Fibroblast of mammary gland (primary cell): ENCODE measurements at places on chromosomes 7 and 10.

GRCh38 chr10:128060341-128061250, 65.6 kb downstream of the MKI67 start:
- no peak for DNase-seq

- no peak for DNase-seq
These were observed 23.3 kb upstream of the TLX1 start for GRCh38 chr10:101107771-101108170.

GRCh38 chr7:114081606-114082425, 163.0 kb upstream of the PPP1R3A start:
- peak; percentile 78 for DNase-seq

- DNase-seq = no peak
These were observed 280.2 kb downstream of the GRID1 start for GRCh38 chr10:86086418-86086817.

DNA sequence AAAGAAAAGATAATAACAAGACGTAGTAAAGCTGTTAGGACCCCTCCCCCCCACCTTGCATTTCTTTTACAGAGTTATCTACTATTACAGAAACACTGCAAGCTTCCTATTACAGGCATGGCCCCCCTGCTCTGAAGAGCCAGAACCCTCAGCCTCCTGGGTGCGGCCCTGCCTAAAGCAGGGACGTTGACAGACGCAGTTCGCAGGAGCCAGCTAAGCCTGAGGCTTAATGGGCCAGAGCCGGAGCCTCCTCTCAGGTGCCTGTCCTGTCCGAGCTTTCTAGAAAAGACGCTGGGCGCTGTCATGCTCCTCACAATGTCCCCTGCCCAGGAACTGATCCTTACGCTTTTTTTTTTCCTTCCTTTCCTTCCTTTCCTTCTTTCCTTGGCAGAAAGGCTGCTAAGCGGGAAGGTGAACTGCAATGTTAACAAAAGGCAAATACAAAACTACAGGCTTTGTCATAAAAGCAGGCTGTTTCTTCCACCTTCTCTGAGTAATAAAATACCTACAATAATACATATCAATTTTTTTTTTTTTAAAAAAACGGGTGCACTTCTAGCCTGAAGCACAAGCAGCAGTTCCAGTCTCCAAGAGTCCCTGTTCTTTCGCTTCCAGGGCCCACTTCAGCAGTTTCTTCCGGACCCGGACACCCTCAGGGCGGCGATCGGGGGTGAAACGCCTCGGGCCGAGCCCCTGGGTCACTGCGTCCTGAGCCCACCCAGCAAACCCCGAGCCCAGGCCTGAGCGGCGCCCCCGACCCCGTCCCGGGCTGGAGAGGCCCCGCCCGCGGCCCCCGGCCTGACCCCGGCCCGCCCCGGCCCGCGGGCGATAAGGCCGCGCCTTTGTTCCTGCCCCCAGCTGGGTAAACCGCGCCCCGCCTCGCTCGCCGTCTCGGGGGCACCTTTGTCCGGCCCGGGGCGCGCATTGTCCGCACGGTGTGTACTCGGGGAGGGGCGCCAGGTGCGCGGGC, 11.2 kb downstream of the MNX1 start:
- no peak for DNase-seq

DNA sequence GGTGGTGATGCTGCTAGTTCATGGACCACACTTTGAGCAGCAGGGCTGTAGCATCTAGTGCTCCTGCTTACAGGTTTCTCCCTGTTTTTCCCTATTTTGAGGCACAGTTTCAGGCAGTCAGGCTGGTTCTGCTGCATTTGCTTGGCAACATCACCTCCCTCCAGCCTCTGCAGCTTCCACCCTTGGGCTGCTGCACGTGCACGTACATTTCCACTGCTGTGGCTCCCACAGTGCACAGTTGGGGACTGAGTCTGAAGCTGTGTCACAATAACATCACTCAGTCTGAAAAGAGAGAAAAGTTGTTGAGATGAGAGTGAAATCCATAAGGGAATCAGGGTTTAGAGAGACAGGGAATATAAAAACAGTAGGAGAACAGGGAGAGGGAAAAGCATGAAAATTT, 230.7 kb upstream of the FZD1 start:
- no peak for DNase-seq

GRCh38 chr10:650886-651615, 38.4 kb downstream of the DIP2C start:
- no peak for DNase-seq
